H9 (cell line): ENCODE measurements at places on chromosomes 11 and 22. TPM values are rescaled to one million over a fixed set of nuclear protein-coding genes. Genes with fewer than 3 reads are reported as not detected.
A peak's percentile ranks its signal among the peaks of the same experiment; 100 is the strongest.

GDPD4 gene
- total RNA-seq: not detected in 2 replicates

SLC22A9 gene
- not detected in 2 replicates for total RNA-seq

OR51B5 gene
- total RNA-seq: not detected in 2 replicates

CNGA4 gene
- total RNA-seq: 0.11 and 0.20 TPM in 2 replicates

CSTPP1 gene
- 19.6 and 21.2 TPM in 2 replicates for total RNA-seq

CYP2D6 gene
- total RNA-seq: 2.0 and 2.3 TPM in 2 replicates

PRODH gene
- 51.2 and 54.3 TPM in 2 replicates for total RNA-seq

HBG2 gene
- not detected in 2 replicates for total RNA-seq

- peak; percentile 43 for DNase-seq
Observed at GRCh38 chr11:93775289-93775688, 8.8 kb upstream of the MED17 start.

GRCh38 chr22:26642465-26643417 lies 14.6 kb upstream of the MIAT start:
- peak; percentile 77 for DNase-seq

DNA sequence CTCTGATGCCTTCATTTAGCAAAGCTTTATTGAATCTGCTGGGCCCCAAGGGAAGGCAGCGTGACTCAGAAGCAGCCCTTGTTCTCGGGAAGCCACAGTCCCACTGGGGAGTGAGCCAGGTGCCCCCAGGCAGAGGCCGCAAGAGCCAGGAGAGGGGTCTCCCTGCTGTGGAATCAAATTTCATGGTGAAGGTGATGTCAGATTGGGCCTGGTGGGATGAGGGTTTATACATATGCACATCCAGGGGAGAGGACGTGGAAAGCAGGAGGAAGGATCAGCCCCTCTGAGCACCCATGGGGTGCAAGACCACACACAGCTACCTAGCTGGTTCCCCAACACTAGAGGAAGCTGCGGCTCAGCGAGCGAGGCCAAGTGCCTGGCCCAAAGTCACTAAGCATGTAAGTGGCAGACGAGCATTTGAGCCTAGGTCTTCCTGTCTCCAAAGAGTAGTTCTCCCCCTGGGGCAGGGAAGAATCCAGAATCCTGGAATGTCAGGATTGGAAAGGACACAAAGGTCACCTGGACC lies 2.0 kb downstream of the SYNGR1 start:
- DNase-seq: peak; percentile 43

DNA sequence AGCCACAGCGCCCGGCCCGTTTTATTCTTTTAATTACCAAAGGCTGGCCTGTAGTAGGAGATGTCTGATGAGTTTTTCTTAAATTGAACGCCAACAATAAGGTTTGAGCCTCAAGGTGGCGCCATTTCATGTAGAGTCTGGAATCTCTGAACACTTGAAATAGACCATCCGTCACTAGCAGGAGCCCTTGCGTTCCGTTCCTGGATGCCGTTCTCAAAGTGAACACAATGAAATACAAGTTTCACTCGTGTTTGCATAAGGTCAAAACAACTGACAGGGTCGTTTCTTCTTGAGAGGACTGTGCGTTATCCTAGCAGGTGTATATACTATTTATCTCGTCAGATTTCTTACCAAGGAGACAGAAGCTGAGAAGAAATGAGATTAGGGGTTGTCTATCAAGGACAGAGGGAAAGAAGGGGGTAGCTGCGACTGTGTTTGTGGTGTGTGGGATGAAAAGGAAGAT lies 18.7 kb upstream of the SCGB1D1 start:
- DNase-seq: peak; percentile 85

GRCh38 chr22:26903030-26903856 lies 245.9 kb downstream of the MIAT start:
- peak; percentile 56 for DNase-seq

DNA sequence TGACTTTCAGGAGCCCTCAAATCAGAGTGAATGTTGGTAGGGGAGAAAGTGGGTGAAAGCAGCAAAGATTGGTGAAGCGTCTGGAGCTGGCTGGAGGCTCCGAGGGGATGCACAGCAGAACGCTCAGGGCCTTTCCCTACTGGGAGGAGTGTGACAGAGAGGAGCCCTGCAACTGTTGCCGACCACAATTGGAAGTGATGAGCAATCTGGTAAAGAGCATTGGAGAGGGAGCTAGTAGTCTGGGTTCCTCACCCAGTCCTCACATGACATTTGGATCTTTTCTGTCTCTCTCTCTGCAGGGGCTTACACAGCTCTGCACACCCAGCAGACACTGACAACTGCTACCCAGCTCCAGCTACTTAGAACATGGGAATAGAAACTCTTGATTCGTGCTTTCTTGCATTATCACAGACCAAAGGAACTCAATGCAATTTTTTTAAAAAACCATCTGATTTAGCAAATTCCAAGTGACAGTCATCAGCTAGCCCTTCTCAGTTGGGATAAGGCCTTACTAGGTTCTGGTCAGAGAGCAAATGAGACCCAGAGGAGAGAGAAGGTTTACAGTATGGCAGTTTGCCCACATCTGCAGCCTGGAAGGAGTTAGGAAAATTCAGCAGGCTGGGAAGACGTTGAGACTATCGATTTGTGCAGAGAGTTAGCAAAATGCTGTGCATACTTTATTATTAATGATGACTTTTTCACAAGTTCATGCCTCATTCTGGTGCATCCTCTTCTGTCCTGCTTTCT lies 278.0 kb upstream of the PLET1 start:
- DNase-seq: no peak

- DNase-seq: no peak
Observed at GRCh38 chr11:66112601-66113499, 42.8 kb downstream of the PACS1 start.

DNA sequence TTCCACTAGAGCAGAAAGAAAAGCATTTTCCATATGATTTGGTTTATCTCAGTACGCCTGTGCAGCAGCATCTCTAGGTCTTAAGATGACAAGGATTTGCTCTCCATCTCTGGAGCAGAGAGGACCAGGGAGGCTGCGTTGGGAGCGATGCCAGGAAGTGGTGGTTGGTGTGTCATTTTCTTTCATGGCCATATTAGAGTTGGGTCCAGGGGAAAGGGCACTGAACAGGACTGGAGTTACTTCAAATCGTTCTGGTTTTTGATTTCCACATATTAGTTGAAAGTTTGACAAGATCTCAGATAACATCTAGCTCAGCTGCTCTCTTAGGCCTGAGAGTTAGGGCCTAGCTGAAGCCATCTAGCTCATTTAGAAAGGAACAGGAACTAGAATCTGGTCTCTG lies 157.7 kb downstream of the ADAMTS15 start:
- no peak for DNase-seq

DNA sequence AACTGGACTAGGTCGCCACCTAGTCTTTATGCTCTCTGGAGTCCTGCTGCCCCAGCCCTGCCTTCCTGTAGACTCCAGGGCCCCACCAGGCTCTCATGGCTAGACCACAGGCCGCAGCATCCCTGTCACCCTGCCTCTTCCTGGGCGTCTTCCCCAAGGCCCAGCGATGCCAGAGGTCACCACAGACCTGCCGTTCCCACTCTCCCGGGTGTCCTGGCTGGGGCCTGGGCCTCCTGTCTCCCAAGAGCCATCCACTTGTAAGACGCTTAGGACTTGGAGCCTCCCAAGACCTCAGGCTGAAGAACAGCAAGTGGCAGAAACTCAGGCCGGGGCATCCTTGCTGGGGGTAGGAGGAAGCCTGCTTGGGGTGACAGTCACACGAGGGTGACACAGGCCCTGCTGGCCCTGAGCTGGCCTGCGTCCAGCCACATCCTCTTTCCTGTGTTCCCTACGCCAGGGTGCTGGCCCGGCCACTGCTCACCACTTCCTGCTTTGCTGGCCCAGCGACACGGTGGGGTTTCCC lies 2.0 kb upstream of the TCIRG1 start:
- DNase-seq: no peak

- DNase-seq: no peak
Observed at GRCh38 chr22:37746366-37747079, 49.7 kb downstream of the TRIOBP start.

DNA sequence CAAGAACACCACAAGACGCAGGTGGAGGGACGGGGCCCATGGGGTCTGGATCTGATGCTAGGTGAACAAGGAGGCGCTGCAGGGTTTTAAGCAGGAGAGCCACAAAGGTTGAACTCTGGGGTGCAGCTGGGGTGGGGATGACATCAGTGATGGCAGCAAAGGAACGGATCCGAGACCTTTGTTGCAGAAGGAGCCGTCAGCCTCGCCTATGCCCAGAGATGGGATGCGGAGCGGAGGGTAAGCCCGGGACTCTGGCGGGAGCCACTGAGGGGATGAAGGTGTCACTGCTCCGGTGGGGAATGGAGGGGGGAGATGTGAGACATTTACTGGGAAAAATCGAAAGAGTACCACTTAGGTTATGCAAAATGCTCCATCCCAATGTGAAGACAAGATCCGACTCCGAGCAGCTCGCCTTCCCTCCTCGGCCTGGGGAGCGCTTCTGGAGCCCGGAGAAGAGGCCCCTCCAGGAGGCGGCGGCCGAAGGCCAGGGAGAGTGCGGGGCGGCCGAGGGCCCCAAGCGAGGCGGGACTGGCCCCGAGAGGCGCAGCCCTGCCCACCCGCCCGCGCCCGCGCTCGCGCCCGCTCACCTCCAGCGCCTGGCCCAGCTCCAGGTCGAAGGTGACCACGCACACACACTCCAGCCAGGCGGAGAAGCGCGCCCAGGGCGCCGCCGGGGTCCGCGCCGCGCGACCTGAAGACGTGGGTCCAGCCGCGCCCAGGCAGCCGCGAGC lies 422 bp downstream of the DENND6B start:
- no peak for DNase-seq

GRCh38 chr11:114162719-114163123 lies 103.2 kb downstream of the ZBTB16 start:
- DNase-seq: no peak

DNA sequence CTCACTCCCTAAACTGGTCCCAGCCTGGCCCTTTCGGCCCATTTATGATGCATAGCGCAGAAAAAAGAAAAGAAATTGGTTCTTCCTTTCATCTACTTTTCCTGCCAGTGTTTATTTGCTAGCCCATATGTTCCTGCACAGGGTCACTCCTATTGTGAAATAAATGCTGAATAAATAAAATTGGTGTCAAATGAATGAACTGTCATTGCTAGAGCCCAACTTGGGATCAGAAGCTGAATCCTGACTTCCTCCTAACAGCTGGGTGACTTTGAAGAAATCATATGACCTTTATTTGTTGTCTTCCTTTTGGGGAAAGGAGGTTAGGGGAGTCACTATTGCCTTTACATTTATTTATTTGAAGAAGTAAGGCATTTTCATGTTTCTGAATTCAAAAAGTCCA lies 92.0 kb downstream of the PRR5L start:
- DNase-seq: no peak

DNA sequence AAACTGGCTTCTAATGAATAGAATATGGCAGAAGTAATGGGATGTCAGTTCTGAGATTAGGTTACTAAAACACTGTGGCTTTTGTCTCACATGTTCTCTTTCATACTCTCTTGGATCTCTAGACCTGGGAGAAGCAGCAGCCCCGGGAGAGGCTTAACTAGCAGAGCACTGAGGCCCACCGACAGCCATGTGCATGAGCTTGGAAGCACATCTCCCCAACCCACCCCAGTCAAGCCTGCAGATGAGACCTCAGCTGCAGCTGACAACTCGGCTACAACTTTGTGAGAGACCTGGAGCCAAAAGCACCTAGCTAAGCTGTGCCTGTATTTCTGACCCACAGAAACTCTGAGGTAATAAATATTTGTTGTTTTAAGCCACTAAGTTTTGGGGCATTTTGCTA lies 100.8 kb downstream of the TRIM29 start:
- DNase-seq: no peak

DNA sequence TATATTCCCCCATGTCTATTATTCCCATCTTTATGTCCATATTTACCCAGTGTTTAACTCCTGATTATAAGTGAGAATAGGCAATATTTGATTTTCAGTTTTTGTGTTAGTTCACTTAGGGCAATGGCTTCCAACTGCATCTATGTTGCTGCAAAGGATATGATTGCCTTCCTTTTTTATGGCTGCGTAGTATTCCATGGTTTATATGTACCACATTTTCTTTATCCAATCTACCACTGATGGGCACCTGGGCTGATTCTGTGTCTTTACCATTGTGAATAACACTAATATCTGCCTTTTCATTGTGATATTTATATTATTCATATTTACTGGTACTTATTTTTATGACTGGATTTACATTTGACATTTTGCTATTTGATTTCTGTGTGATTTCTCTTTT lies 649.6 kb downstream of the NTM start:
- no peak for DNase-seq

- no peak for DNase-seq
Observed at GRCh38 chr11:26992031-26992541, 1.8 kb upstream of the FIBIN start.
